ENCODE measurements at places on chromosomes 4 and X.

DNA sequence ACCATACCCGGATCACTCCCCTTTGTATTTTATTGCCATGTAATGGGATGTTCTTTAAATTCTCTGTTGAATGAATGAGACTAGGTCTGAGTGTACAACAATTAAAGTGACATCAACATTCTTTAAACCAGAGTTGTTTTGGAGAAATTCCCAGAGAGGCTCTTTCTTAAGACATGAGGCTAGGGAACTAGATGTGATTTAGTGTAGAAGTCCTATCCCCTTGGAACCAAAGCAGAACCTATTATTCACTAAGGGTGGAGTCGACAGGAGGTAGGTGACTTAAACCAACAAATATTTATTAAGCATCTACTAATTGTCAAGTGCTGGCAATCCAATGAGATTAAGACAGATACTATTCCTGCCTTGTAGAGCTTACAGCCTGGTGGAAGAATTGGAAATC is 1.7 kb downstream of the EIF1AX start:
- DNase-seq: no peak

- no peak for DNase-seq
These were observed 39.0 kb downstream of the ATOH1 start for GRCh38 chr4:93867416-93868001.

GRCh38 chrX:108134724-108135123 is 43.1 kb downstream of the ATG4A start:
- no peak for DNase-seq

DNA sequence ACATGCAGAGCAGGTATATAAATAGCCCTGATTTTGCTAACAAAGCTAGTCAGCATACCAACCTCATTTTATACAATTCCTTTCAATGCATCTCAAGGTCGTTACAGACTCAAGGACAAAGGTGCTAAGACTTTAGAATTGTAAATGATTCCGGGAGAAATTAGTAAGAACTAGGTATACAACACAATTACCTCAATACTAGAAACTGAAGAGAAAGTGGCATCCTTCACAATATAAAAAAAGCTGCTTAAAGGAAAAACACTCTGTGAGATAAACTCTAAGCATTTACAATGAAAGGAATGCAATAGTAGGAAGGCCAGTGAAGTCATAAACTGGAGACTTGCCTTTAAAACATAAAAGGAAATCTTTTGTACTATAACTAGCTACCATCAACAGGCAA is 11.9 kb downstream of the TNMD start:
- no peak for DNase-seq

DNA sequence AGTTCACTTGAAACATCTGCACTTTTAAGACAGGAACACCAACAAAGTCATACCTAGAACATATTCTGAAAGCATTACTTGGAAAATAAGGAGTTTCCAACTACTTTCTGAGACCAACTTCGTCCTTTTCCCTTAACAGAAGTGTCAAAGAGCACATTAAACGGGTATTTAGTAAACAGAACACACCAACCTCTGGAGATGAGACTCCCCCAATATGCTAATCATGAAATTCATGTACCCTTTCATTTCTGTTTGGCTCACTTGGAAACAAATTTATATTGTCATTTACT is 69.2 kb downstream of the NOCT start:
- no peak for DNase-seq

Data from posterior cingulate gyrus (tissue), 11 donors.